ENCODE measurements at places on chromosomes 1 and 21. TPM values are rescaled to one million over a fixed set of nuclear protein-coding genes. Genes with fewer than 3 reads are reported as not detected.

The SPATA21 gene
- not detected for total RNA-seq

The C1orf185 gene
- total RNA-seq = not detected

The SPATA6 gene
- 1.9 TPM for total RNA-seq

The IVNS1ABP gene
- total RNA-seq = 63.5 TPM

The ACTA1 gene
- total RNA-seq = not detected

The LRRC71 gene
- not detected for total RNA-seq

The OR10J1 gene
- total RNA-seq = under 0.01 TPM

The PIP5K1A gene
- 60.2 TPM for total RNA-seq

The RGS1 gene
- not detected for total RNA-seq

The PCP4 gene
- total RNA-seq = not detected

The DMBX1 gene
- total RNA-seq = not detected

The RIPK4 gene
- 36.9 TPM for total RNA-seq

The RNF186 gene
- total RNA-seq = under 0.01 TPM

The IRF6 gene
- 613 TPM for total RNA-seq

The B3GALNT2 gene
- 51.4 TPM for total RNA-seq

The TMEM54 gene
- total RNA-seq = 147 TPM

The CSF3R gene
- 0.24 TPM for total RNA-seq

The PTPRC gene
- not detected for total RNA-seq

The DCST2 gene
- 0.64 TPM for total RNA-seq

The GPR157 gene
- total RNA-seq = 26.0 TPM

The ADCY10 gene
- not detected for total RNA-seq

The RPE65 gene
- total RNA-seq = not detected

The HSD3B2 gene
- total RNA-seq = not detected

The C2CD4D gene
- total RNA-seq = not detected

The MCOLN3 gene
- total RNA-seq = 4.8 TPM

The FAM78B gene
- total RNA-seq = 0.21 TPM

The INSRR gene
- total RNA-seq = not detected

The OPRD1 gene
- under 0.01 TPM for total RNA-seq

The TNFRSF25 gene
- 21.0 TPM for total RNA-seq

The SORT1 gene
- 14.9 TPM for total RNA-seq

The PRKAA2 gene
- total RNA-seq = 3.4 TPM

The GLMP gene
- 28.9 TPM for total RNA-seq

The CHRNB2 gene
- not detected for total RNA-seq

The PAQR6 gene
- not detected for total RNA-seq
